Stimulated activated CD8-positive, alpha-beta memory T cell treated with anti-CD3 and anti-CD28 coated beads, Interleukin-7, amount 100 ng/mL, for 4 hours (primary cell): ENCODE measurements at places on chromosomes 2 and 18.

- no peak for DNase-seq
Observed at GRCh38 chr18:45166836-45167551, 448.3 kb upstream of the SLC14A2 start.

- DNase-seq: no peak
Observed at GRCh38 chr18:38933910-38934510, 1368.4 kb upstream of the CELF4 start.

DNA sequence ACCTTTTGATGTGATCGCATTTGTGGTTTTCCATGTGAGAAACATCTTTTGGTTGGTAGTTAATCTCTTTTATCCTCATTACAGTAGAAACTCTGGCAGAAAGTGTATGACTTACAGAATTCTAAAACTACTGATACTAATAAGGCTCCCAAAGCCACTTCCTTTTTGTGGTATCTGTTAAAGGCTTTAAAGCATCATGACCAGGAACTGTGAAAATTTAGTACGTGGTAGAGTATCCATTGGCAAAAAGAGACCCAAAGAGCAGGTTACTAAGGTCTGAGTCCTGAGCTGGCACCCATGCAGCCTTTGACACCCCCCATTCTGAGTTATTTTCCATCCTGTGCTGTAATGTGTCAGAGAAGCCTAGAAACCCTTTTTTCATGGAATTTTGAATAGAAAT is 94.5 kb downstream of the DPP4 start:
- DNase-seq: no peak

- DNase-seq: no peak
Observed at GRCh38 chr2:170974304-170974993, 45.4 kb downstream of the GORASP2 start.

DNA sequence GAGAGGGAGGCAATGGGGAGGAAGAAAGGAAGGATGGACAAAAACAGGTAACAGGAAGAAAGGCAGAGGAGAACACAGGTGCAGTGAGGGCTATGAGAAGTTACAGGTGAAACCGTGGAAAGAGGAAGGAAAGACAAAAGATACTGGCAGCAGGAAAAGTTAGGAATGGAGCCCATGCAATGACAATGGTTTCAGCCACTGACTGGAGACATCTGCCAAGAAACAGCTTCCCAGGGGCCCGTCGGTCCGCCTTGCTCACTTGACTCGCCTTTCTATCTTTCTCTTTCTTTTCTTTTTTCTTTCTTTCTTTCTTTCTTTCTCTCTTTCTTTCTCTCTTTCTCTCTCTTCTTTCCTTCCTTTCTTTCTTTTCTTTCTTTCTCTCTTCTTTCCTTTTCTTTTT is 37.5 kb downstream of the ST8SIA5 start:
- DNase-seq: no peak

DNA sequence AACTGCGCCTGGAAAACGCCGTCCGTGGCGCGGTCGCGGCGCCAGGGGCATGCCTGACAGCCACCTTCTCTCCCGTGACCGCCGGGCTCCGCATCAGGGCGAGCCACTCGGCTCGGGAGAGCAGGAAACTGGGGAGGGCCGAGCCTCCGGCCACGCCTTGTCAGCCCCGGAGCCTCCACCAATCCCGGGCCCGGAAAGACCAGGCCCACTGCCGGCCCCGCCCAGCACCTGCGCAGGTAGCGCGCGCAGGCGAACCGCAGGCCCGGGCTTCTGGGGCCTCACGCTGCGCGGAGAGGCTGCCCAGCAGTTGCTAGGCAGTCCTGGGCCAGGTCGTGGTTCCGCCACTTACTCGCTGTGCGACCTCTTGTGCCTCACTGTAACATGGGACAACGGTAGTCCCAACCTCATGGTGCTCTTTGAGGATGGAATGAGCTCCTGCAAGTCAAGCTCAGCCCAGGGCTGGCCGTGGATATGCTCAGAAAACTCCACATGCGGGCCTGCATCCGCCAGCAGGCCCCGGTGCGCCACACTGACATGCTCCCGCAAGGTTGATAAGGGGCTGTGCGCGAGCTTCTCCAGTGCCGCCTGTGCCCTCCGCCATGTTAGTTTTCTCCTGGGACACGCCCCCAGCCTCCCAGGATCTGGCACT is 97.1 kb downstream of the INHBB start:
- no peak for DNase-seq

- DNase-seq: no peak
Observed at GRCh38 chr2:20212459-20212870, 12.5 kb downstream of the SDC1 start.

GRCh38 chr2:23381084-23381483 is 3.9 kb upstream of the KLHL29 start:
- no peak for DNase-seq

GRCh38 chr2:5834501-5834900 is 142.3 kb downstream of the SOX11 start:
- no peak for DNase-seq

DNA sequence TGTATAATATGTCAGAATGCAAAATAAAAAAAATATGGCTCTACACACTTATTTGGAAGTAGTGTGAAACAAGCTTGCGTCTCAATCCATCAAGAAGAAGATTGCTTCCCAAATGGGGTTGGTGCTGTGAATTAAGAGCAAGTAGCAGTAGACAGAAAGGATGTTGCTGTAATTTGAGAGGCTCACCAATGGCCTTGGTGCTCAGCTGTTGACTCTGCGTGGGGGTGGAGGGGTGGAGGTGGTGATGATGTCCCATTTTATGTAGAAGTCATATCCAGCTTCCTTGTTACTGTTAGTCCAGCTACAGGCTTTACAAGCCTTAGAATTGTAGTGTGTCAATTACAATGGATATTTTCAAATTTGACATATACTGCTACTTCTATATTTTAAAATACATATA is 223.4 kb upstream of the RND3 start:
- no peak for DNase-seq

DNA sequence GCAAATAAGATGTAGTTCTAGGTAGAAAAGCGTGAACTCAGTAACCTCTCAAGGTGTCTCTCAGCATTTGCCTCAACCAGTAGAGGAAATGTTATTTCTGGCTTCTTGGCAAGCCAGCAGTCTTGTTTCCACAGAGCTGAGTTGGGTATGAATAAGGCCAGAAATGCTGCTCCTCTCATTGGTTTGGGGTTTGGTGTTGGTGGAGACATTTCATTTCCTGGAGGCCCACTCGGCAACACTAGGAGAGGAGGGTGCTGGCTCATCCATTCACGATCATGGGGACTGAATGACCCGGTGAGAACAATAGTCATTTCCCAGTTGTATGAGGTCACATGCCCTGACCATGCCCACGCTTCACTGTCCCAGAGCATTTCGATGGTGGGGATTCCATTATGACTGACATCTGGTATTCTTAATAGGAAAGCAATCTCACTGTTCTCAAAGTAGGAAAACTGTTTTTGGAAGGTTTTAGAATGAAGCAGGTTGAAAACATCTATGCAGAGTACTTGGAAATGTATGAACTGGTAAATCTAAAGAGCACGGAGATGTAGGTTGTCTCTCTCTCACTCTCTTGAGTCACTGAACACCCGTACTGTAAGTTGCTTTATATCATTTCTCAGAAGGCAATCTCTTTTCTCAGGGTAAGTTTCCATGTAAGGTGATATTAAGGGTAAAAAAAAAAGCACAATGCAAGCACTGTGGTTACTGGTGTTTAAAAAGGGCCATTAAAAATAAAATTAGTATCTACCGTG is 37.1 kb upstream of the CTLA4 start:
- DNase-seq: no peak

DNA sequence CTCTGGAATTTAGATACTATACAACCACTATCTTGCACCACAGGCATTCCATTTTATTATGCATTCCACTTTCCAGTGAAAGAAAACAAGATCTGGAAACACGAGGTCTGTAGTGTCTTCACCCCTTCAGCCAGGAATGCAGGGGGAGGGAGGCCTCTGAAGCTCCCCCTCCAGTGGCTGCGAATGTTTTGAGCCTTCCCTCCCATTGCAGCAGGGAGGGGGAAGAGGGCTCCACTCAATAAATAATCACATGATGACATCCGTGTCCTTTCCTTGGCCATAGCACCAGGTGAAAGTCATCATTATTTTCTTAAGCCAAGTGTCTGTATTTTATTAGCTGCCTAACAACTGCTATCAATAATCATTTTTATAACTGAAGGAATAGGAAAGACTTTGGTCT is 38.6 kb downstream of the ALPK2 start:
- DNase-seq: no peak

DNA sequence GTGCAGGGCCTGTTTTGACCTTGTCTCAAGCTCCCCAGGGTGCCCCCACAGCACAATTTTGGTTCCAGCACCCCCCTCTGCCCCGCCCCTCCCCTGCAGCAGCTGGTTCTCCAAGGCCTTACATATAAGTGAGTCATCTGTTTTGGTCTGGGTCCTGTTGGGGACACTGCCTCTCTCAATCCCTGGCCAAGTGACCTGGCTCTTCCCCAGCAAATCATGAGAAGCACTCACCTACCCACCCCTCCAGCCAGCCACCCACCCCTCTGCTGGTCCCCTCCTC is 90.5 kb downstream of the INHBB start:
- no peak for DNase-seq

DNA sequence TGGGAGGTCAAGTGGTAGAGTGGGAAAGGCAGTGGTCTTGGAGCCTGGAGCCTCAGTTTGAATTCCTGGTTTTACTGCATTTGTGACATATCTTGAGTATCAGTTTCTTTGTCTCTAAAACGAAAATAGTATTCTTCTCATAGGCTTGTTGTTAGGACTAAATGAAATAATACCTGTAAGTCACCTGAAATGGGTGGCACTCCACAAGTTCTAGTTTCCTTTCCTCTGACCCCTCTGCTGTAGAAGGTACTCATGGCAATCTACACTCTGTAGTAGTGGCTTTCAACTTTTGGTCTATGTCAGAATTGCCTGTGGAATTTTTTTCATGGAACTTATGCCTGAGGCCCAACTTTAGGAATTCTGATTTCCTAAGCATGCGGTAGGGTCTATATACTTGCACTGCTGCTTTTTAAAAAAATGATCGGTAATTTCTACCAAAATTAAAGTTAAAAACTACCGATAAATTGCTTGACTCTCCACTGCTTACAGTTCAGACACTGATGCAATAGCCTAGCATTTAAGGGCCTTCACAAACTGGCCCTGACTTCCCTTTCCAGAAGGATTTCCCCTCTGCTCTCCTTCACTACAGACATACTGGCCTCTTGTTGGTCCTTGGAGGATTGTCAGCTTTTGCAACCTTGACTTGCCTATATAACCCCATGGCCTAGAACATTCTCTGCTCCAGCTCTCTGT is 47.2 kb downstream of the PLEK start:
- no peak for DNase-seq

DNA sequence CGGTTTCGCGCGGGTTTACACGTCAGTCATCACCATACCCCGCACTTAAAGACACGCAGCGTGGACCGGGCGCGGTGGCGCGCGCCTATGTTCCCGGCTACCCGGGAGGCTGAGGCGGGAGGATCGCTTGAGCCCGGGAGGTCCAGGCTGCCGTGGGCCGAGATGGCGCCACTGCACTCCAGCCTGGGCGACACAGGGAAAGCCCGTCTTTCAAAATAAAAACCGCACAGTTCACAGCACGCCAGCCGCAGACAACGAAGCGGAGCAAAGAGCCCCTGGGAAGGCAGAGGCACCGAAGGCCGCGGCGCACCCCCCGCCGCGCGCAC is 328 bp downstream of the DTYMK start:
- no peak for DNase-seq

GRCh38 chr2:204486805-204487204 is 58.5 kb upstream of the PARD3B start:
- no peak for DNase-seq

- DNase-seq: no peak
Observed at GRCh38 chr2:224954980-224955379, 87.3 kb downstream of the DOCK10 start.

DNA sequence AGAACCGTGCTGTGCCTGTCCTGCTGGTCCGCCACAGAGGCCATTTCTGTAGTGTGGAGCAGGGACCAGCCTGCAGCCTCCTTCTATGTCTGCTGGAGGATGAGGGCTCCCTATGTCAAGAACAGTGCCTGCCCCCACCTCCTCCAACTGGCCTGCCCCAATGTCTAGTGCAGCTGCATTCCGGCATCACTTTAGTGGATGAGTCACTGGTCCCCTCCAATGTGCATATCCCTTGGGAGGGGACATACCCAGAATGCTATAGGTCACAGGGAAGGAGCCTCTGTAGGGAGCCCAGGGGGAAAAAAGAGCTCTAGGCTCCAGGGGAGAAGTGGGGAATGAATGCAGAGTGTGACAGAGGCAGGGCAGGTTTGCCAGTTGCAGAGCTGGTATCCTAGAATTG is 219.6 kb downstream of the CELF4 start:
- no peak for DNase-seq

- DNase-seq: no peak
Observed at GRCh38 chr18:58692422-58693185, 21.3 kb downstream of the MALT1 start.

GRCh38 chr2:230347659-230348305 is 20.8 kb downstream of the SP140L start:
- DNase-seq: no peak

GRCh38 chr2:220512419-220512818 is 885.0 kb downstream of the SLC4A3 start:
- DNase-seq: no peak

DNA sequence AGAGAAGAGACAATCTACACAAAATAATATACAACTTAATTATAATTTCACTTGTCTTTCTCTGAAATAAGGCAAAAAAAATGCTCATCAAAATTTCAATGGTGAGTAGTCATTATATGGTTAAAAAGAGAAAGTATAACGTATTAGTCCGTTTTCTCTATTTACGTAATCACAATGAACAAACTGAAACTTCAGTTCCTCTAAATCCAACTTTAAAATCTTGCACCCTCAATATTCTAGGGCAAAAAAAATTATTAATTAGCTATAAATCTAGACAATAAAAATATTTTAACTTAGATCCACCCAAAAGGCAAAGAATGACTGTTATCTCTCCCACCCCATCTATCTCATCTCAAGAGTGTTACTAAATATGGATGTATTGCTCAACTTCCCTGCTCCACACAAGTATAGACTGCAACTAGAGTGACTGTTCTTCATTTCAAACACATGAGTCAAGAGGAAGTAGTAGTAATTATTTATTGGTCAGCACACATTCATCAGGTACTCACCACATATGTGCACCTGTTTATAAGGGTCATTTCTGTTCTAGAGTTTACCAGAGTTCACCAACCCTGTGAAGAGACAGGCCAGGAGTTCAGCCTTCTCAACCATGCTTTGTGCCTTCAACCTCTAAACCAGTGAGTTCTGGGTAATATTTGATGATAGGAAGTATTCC is 36.4 kb downstream of the STK39 start:
- DNase-seq: no peak

- no peak for DNase-seq
Observed at GRCh38 chr2:100660851-100661584, 98.2 kb downstream of the PDCL3 start.

GRCh38 chr2:221926327-221926726 is 354.2 kb upstream of the EPHA4 start:
- DNase-seq: no peak
